ENCODE measurements at places on chromosomes 3 and 15.

GRCh38 chr15:43246261-43246774, 20.4 kb downstream of the TGM5 start:
- no peaks in the 10 kb centered on the region for H3K27me3 ChIP-seq
- peaks cover 81% of the 10 kb centered on the region for H3K4me1 ChIP-seq

DNA sequence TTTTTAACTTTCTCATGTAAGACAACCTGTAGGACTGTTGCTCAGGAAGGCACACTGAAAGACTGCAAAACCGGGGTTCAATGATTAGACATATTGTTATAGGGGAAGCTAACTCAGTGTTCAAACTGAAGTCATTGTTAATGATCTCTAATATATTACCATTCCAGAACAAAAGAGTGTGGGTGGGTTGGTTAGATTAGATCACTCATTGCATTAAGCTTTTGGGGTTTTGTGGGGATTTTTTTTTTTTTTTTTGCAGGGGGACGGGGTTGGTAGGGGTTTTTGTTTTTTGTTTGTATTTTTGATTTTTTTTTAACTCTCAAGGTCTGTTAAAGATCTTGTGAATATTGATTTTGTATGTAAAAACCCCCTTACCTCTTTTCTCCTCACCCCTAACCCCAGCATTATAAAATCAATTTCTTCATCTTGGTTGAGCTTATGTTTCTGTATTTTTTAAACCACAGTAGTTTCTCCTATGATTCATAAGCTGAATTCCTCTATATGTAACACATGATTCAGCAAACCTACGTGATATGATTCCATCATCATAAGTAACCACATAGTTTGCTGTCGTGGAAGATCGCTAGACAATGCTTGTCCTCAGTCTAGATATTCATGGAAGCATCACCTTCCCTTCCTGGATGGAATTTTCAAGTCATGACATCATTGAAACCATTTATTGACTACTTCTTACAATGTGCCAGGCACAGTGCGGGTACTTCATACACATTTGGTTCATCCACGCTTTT, 544.1 kb upstream of the MDFIC2 start:
- H3K27ac ChIP-seq = no peak overlapping the region
- no peak for DNase-seq
- no peaks in the 10 kb centered on the region for H3K36me3 ChIP-seq

- H3K27ac ChIP-seq = no peak overlapping the region
- no peak for DNase-seq
- H3K4me1 ChIP-seq = no peaks in the 10 kb centered on the region
- no peak overlapping the region for H3K4me3 ChIP-seq
Observed at GRCh38 chr3:69426291-69426966, 40.5 kb upstream of the FRMD4B start.

GRCh38 chr15:26773917-26774316, 1.1 kb upstream of the GABRB3 start:
- H3K27ac ChIP-seq = no peak overlapping the region
- H3K4me1 ChIP-seq = no peaks in the 10 kb centered on the region
- no peaks in the 10 kb centered on the region for H3K27me3 ChIP-seq
- H3K4me3 ChIP-seq = no peak overlapping the region

GRCh38 chr3:36871379-36872126, 73.3 kb downstream of the TRANK1 start:
- no peaks in the 10 kb centered on the region for H3K36me3 ChIP-seq
- DNase-seq = no peak
- H3K4me1 ChIP-seq = no peaks in the 10 kb centered on the region
- H3K27ac ChIP-seq = no peak overlapping the region
- H3K27me3 ChIP-seq = no peaks in the 10 kb centered on the region

DNA sequence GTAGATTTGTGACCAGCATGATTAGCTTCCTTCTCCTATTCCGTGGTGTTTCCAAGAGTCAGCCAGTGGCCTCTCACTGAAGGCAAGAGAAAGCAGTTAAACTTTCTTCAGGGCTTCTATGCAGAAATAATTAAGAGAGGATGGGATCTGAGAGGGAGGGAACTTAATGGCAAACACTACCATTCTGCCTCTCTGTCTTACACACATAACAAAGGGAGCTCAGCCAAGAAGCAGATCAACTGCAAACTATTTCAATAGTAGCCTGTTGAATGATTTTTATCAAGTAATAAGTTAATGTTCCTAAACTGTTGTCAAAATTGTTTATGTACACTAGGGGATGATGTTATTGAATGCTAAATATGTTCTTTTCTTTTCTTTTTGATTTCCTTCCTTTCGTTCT, 11.8 kb downstream of the OXSR1 start:
- no peak overlapping the region for H3K4me3 ChIP-seq
- peaks cover 12% of the 10 kb centered on the region for H3K4me1 ChIP-seq
- H3K36me3 ChIP-seq = no peaks in the 10 kb centered on the region
- no peak for DNase-seq

DNA sequence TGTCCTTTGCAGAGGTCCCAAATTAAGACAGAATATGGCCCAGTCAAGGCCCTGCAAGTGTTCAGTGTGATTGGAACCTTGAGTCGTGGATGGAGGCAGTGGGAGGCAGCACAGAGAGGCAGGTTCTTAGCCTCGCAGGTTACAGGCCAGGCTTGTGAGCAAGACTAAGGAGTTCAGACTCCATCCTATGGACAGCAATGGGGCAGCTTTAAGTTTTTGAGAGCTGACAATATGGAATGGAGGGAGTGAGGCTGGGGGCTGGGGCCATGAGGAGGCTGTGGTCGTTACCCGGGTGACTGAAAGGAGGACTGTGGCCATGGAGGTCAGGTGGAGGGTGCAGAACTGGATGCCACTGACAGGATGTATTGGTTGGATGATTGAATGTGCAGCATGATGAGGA, 74.1 kb upstream of the PRR23C start:
- DNase-seq = no peak
- no peak overlapping the region for H3K4me3 ChIP-seq
- no peak overlapping the region for H3K27ac ChIP-seq
- no peaks in the 10 kb centered on the region for H3K36me3 ChIP-seq

DNA sequence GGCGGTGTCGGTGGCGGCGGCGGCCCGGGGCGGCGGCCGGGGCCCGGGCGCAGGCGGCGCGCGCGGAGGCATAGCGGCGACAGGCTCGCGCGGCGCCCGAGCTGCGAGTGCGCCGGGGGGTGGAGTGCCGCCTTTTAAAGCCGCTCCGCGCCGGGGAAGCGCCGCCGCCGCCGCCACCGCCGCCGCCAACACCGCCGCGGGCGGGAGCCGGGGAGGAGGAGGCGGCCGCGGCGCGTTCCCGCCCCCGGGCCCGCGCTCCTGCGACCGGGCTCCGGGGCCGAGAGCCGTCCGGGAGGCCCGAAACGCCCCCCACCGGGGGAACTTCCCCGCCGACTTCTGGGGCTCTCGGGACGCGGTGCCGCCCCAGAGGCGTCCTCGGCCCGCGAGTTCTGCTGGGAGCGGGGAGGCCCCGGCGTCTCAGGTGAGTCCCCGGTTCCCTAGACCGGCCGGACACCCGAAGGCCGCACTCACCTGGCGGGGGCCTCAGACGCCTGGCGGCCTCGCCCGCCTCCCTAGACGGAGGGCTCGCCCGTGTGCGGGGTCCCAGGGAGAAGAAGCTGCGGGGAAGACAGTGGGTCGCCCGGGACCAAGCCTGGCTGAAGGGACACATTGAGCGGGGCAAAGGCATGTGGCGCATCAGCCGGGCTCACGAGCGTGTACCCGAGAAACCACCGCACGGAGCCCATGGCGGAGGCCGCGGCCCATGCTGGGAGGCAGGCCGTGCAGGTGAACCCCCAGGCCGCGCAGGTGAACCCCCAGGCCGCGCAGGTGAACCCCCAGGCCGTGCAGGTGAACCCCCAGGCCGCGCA, at the start of gene PCSK6:
Gene PCSK6, minus strand, starts transcription at position 109 of the 809 bp plus-strand sequence. Its CDS starts 37 bp downstream, at position 72.
- no peak within 1 kb of the TSS for H3K27ac ChIP-seq
- peaks cover 5% of the 10 kb centered on the region for H3K36me3 ChIP-seq
- DNase-seq = peak; percentile 59
- H3K4me1 ChIP-seq = peaks cover 24% of the 10 kb centered on the region
- peak within 1 kb of the TSS; percentile 72 for H3K4me3 ChIP-seq
- H3K27me3 ChIP-seq = no peaks in the 10 kb centered on the region

DNA sequence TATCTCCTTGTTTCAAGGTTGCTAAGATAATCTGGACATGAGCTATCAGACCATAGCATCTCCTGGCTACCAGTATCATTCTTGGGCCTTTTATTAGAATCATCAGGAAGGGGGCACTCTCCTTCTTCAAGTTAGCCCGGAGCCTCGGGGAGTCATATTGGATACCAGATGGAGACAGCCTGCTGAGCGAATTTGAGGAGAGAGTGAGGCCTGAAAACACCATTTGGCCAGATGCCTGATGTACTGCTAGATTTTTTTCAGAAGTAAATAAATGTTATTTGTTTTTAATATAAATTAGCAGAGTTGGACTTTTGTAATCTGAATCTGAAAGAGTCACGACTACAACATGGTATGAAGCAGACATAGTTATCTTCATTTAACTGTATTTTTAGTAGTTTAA, 848.6 kb downstream of the IGSF11 start:
- H3K27ac ChIP-seq = no peak overlapping the region
- H3K4me1 ChIP-seq = no peaks in the 10 kb centered on the region
- H3K4me3 ChIP-seq = no peak overlapping the region
- H3K27me3 ChIP-seq = no peaks in the 10 kb centered on the region
- DNase-seq = no peak

GRCh38 chr3:160568989-160569388, 3.6 kb upstream of the KPNA4 start:
- no peak for DNase-seq
- no peaks in the 10 kb centered on the region for H3K27me3 ChIP-seq
- H3K36me3 ChIP-seq = 0 out of 2 replicates have a peak, but pooled peaks cover 5% of the 10 kb centered on the region
- no peak overlapping the region for H3K4me3 ChIP-seq
- H3K27ac ChIP-seq = no peak overlapping the region
- peaks cover 12% of the 10 kb centered on the region for H3K4me1 ChIP-seq

DNA sequence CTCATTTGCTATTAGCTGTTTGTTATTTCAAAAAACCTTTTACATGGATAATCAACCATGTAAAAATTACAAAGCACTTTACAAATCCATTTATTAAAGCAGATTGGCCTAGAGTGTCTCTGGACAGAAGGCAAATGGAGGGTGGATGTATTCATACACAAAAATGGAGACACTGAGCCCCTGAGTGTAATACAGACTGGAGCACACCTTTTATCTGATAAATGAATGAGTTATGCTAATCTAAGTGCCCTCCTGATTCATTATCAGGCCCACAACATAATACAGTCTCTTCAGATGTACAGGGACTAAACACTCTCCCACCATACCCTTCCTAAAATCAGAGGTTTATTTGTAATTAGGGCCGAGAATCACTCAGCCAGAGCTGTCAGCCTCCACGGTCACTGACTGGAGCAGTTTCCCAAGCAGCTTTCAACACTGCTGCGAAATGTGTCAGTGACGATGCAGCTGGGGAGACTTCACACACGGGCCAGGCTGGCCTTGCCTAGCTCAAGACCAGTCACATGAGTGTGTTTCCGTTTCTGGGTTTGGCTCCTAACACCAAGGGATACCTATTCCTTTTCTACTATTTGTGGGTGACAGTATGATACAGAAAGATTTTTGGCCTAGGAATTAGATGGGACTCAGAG, 271.8 kb downstream of the ZIC1 start:
- H3K27ac ChIP-seq = no peak overlapping the region
- H3K4me3 ChIP-seq = no peak overlapping the region
- no peak for DNase-seq
- no peaks in the 10 kb centered on the region for H3K36me3 ChIP-seq
- no peaks in the 10 kb centered on the region for H3K27me3 ChIP-seq

GRCh38 chr3:103388214-103388613, 953.4 kb downstream of the ZPLD1 start:
- H3K27ac ChIP-seq = no peak overlapping the region
- H3K27me3 ChIP-seq = no peaks in the 10 kb centered on the region
- no peaks in the 10 kb centered on the region for H3K4me1 ChIP-seq
- H3K36me3 ChIP-seq = no peaks in the 10 kb centered on the region

- H3K36me3 ChIP-seq = no peaks in the 10 kb centered on the region
- no peaks in the 10 kb centered on the region for H3K27me3 ChIP-seq
- H3K4me3 ChIP-seq = no peak overlapping the region
- no peak for DNase-seq
- H3K27ac ChIP-seq = no peak overlapping the region
Observed at GRCh38 chr15:59896663-59897074, 107.4 kb upstream of the FOXB1 start.

GRCh38 chr3:195114786-195115599, 156.0 kb downstream of the XXYLT1 start:
- peaks cover 40% of the 10 kb centered on the region for H3K4me1 ChIP-seq
- DNase-seq = no peak
- no peak overlapping the region for H3K4me3 ChIP-seq
- H3K36me3 ChIP-seq = no peaks in the 10 kb centered on the region

DNA sequence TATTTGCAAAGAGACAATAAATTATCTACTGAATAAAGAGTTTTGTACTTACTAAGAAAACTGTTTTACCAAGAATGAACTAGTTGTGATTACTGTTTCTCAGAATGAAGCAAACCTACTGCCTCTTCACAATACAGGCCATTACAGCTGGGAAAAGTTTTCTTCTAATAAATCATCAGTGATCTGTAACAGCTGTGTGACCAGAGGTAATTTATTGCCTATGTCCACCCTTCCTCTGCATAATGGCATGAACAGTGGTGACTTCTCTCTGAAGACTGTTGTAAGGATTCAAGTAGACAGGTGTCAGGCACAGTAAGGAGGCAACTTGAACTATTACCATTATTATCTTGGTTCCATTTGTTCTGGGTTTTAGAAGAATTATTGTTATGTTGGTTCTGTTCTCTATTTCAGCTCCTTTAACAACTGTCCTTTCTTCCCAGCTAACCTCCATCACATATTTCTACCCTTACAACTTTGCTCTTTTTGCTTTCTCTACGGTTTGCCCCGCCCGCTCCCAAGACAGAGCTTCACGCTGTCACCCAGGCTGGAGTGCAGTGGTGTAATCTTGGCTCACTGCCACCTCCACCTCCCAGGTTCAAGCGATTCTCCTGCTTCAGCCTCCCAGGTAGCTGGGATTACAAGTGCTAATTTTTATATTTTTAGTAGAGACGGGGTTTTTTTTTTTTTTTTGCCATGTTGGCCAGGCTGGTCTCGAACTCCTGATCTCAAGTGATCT, 51.5 kb downstream of the PRKAR2A start:
- DNase-seq = peak; percentile 2
- H3K27ac ChIP-seq = no peak overlapping the region
- no peaks in the 10 kb centered on the region for H3K36me3 ChIP-seq
- H3K4me3 ChIP-seq = no peak overlapping the region
- no peaks in the 10 kb centered on the region for H3K4me1 ChIP-seq
- H3K27me3 ChIP-seq = no peaks in the 10 kb centered on the region

- no peaks in the 10 kb centered on the region for H3K36me3 ChIP-seq
- no peaks in the 10 kb centered on the region for H3K27me3 ChIP-seq
- no peak overlapping the region for H3K4me3 ChIP-seq
Observed at GRCh38 chr3:197302696-197303341, 4.4 kb upstream of the DLG1 start.

- H3K27ac ChIP-seq = no peak overlapping the region
- H3K36me3 ChIP-seq = no peaks in the 10 kb centered on the region
- H3K4me3 ChIP-seq = no peak overlapping the region
- H3K4me1 ChIP-seq = no peaks in the 10 kb centered on the region
- no peak for DNase-seq
- no peaks in the 10 kb centered on the region for H3K27me3 ChIP-seq
Observed at GRCh38 chr3:17672506-17672905, 69.9 kb downstream of the TBC1D5 start.
